ENCODE measurements at places on chromosomes 1 and 21. TPM values are rescaled to one million over a fixed set of nuclear protein-coding genes. Genes with fewer than 3 reads are reported as not detected.

DNA sequence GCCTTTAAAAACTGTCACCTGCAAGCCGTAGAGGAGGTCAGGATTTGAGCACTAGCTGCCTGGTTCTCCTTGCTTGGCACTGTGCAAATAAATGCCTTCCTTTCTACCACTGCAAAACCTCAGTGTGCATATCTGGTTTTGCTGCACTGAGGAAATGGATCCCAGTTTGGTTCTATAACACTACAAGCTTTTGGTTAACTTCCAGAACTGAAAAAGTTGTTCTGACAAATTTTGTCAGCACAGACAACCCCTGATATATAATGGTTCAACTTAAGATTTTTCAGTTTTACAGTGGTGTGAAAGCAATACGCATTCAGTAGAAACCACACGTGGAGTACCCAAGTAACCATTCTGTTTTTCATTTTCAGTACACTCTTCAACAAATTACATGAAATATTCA, 29.8 kb upstream of the GALNT2 start:
- no peak for DNase-seq
- H3K4me3 ChIP-seq: no peak overlapping the region
- no peaks in the 10 kb centered on the region for H3K4me1 ChIP-seq
- H3K27me3 ChIP-seq: peaks cover 8% of the 10 kb centered on the region
- H3K36me3 ChIP-seq: peaks cover 6% of the 10 kb centered on the region
- no peak overlapping the region for H3K27ac ChIP-seq

Gene SPATA21
- polyA plus RNA-seq: not detected

GRCh38 chr1:204075890-204076846, 3.3 kb downstream of the SOX13 start:
- H3K4me1 ChIP-seq: peaks cover 42% of the 10 kb centered on the region
- H3K4me3 ChIP-seq: peak overlapping the region; percentile 92
- no peaks in the 10 kb centered on the region for H3K36me3 ChIP-seq
- peak overlapping the region; percentile 45 for H3K27ac ChIP-seq
- peaks cover 4% of the 10 kb centered on the region for H3K27me3 ChIP-seq

Gene LAMC2
- polyA plus RNA-seq: not detected

Gene KRTAP21-1
- not detected for polyA plus RNA-seq

DNA sequence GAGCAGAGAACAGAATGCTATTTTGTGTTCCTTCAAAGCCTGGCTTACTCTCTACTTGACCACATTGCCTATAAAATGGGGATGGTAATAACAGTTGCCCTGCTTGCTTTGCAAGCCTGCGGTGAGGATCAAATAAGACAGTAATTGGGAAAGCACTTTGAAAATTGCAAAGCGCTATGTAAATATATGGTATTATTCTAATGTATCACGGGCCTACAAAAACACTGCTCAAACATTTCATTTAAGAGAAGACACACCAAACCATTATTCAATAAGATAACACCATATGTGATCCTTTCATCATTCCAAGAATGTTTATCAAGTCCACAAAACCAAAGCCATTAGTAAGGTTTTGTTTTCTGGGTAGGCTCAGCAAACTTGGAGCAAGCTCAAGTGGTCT, 208.4 kb downstream of the ROR1 start:
- H3K4me3 ChIP-seq: no peak overlapping the region
- DNase-seq: no peak
- peaks cover 5% of the 10 kb centered on the region for H3K27me3 ChIP-seq
- no peaks in the 10 kb centered on the region for H3K4me1 ChIP-seq
- no peak overlapping the region for H3K27ac ChIP-seq

DNA sequence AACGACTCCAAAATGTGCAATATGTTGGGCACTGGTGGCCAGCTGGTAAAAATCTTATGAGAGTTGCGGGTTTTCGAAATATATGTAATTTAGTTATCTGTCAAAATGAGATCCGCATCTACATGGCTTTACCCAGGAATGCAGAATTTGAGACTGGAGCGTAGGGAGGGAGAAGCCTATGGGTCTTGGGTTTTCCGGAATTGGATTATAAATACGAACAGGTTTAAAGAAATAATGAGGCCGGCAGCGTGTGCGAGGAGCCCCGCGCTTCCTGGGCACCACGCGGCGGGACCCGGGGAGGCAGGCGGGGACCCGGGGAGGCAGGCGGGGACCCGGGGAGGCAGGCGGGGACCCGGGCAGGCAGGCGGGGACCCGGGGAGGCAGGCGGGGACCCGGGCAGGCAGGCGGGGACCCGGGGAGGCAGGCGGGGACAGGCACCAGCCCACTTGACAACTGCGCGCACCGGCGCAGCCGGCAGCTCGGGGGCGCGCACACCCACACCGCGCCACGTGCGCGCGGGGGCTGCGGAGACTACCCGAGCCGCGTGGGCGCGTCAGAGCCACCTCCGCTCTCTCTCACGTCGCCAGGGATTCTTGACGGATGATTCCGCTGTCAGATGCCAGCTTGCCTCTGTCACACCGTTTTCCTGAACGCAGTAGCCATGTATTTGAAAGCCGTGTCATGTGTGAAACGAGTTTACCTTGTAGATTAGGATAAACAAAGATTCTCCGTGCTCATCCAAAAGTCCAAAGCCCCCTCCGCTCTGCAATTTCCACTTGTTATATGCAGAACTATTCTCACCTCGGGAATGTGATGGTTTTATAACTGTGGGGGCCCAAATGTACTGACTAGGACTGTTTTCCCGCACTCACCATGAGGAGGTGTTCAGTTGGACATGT, 54.3 kb upstream of the HNRNPU start:
- peak; percentile 69 for DNase-seq
- no peaks in the 10 kb centered on the region for H3K27me3 ChIP-seq
- H3K27ac ChIP-seq: peak overlapping the region; percentile 49
- H3K36me3 ChIP-seq: no peaks in the 10 kb centered on the region
- H3K4me3 ChIP-seq: peak overlapping the region; percentile 87

DNA sequence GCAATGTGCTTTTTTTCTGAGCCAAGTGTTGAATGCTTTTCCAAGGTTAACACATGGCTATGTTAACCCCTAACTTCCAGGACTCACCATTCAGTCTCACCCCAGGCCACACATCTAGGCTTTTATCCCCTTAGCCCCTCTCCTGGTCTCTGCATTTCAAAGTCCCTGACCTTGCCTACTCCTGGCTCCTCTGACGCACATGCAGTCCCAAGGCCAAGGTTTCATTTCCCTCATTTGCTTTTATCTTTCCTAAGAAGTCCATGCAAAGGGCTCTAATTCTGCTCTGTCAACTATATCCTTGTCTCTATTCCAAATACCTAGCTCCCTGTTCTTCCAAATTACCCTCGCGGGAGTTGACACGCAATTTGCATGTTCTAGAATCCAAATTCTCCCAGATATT, 25.4 kb downstream of the SLC30A10 start:
- peaks cover 11% of the 10 kb centered on the region for H3K4me1 ChIP-seq
- H3K4me3 ChIP-seq: no peak overlapping the region
- no peak for DNase-seq
- no peaks in the 10 kb centered on the region for H3K36me3 ChIP-seq
- no peak overlapping the region for H3K27ac ChIP-seq

Gene RGS16
- 0.48 TPM for polyA plus RNA-seq

DNA sequence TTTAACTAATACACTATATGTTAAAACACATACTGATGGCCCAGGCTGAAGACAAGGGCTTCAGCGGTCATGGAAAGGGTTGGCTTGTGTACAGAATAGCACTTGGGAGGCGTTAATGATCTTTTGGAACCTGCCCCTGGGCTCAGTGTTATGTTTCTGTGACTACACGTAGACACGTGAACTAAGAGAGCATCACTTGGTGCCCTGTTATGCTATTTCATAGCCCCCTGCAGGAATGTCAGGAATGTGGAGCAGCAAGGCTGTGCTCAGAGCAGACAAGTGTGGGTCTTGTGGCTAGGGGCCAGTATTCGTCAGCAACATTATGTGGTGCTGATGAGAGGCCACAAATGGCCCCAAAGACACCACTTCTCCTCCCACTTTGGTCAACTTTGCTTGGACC, 132.4 kb downstream of the MAP3K21 start:
- H3K27ac ChIP-seq: no peak overlapping the region
- DNase-seq: no peak
- H3K4me3 ChIP-seq: no peak overlapping the region
- H3K27me3 ChIP-seq: peaks cover 4% of the 10 kb centered on the region

DNA sequence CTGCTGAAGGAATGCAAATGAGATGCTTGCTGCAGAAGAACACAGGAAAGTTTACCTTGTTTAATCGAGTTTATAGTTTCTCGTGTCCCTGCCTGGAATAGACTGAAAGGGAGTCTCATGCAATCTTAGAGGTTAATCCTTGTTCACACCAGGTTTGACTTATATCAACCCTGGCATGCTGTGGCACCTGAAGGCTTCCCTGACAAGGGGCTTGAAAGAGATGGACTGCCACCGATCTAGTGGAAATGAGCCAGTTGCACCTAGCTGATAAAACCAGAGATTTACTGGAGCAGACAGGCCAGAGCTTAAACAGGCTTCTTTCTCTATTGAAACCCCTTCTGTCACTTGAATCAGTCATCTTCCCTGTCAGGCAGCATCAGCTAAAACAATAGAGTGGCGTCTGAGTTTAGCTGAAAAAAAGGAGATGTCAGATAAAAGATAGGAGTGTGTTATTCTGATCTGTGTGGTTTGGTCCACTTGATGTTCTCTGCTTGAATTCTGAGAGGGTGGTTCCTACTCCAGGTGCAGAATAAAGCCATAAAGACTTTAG, 349.7 kb downstream of the RWDD3 start:
- no peak overlapping the region for H3K27ac ChIP-seq
- H3K36me3 ChIP-seq: no peaks in the 10 kb centered on the region
- H3K4me3 ChIP-seq: no peak overlapping the region
- no peaks in the 10 kb centered on the region for H3K4me1 ChIP-seq

GRCh38 chr21:14842601-14843000, 222.2 kb downstream of the NRIP1 start:
- H3K4me3 ChIP-seq: no peak overlapping the region
- DNase-seq: no peak
- peaks cover 1% of the 10 kb centered on the region for H3K27me3 ChIP-seq
- H3K36me3 ChIP-seq: no peaks in the 10 kb centered on the region
- no peak overlapping the region for H3K27ac ChIP-seq

Gene LCE1E
- polyA plus RNA-seq: not detected

Gene MAB21L3
- not detected for polyA plus RNA-seq

Gene ZNF669
- polyA plus RNA-seq: 17.4 TPM

Gene KRTAP13-2
- polyA plus RNA-seq: not detected

Gene IGSF21
- polyA plus RNA-seq: not detected

Gene DIPK1A
- polyA plus RNA-seq: 32.4 TPM

GRCh38 chr1:219833214-219833815, 95.0 kb downstream of the SLC30A10 start:
- H3K27me3 ChIP-seq: peaks cover 3% of the 10 kb centered on the region
- H3K4me1 ChIP-seq: no peaks in the 10 kb centered on the region
- H3K36me3 ChIP-seq: no peaks in the 10 kb centered on the region

GRCh38 chr1:21626921-21627339, 42.2 kb downstream of the RAP1GAP start:
- H3K4me1 ChIP-seq: no peaks in the 10 kb centered on the region
- no peak for DNase-seq
- no peak overlapping the region for H3K4me3 ChIP-seq
